SJSA1 (cell line): ENCODE measurements at places on chromosomes 3 and 15. TPM values are rescaled to one million over a fixed set of nuclear protein-coding genes. Genes with fewer than 3 reads are reported as not detected.

DNA sequence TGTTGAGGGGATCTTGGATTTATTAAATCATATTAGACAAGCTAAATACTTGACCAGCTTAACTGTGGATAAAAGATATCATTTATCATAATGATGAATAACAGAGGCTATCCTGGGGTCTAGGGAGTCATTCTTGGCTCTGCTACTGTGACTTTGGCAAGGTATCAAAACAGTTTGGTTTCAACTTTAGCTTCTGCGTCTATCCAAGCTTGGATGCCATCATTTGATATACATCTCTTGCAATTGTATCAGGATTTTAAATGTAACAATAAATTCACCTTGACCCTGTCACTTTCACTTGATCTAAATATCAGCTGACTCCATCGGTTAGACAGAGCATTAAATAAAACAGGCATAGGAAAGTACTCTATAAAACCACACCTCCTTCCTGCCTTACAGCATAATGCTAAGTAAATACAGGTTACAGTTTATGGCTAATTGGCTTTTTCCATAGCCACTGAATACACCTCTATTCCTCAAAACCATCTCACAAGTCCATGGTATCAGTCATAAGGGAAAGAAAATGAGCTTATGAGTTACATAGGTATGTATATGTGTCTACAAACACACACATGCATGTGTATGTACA, 262.9 kb downstream of the CTNNB1 start:
- H3K4me3 ChIP-seq, result no peak overlapping the region
- no peaks in the 10 kb centered on the region for H3K36me3 ChIP-seq
- no peaks in the 10 kb centered on the region for H3K4me1 ChIP-seq

DNA sequence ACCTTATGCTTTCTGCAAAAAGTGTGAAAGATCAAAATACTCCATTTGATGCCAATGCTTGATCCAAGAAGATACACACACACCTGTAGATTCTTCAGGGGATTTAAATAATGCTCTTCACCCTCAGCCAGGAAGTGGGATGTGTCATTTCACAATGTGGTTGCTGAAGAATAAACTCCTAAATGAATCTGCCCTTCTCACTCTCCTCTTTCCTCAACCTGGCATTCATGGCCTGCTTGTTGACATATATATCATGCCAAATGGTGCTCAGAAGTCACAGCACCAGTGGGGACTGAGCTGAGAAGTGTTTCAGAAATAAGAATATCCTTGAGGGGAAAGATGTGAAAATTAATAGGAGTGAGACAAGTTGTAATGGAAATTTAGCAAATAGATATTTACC, 146.6 kb upstream of the ARHGEF26 start:
- no peaks in the 10 kb centered on the region for H3K36me3 ChIP-seq
- peaks cover 4% of the 10 kb centered on the region; the same call in 1 of the 2 replicates for H3K4me1 ChIP-seq
- no peaks in the 10 kb centered on the region for H3K27me3 ChIP-seq
- no peak overlapping the region for H3K4me3 ChIP-seq

IGSF10 gene
- total RNA-seq, result 0.24 TPM in 1 of 2 replicates, not detected in the other

GRCh38 chr15:89385596-89386331, 51.1 kb upstream of the POLG start:
- peak; percentile 71 for DNase-seq
- H3K27me3 ChIP-seq, result peaks cover 37% of the 10 kb centered on the region
- no peak overlapping the region for H3K4me3 ChIP-seq
- H3K27ac ChIP-seq, result no peak overlapping the region
- H3K4me1 ChIP-seq, result peaks cover 4% of the 10 kb centered on the region; the same call in 1 of the 2 replicates

DNA sequence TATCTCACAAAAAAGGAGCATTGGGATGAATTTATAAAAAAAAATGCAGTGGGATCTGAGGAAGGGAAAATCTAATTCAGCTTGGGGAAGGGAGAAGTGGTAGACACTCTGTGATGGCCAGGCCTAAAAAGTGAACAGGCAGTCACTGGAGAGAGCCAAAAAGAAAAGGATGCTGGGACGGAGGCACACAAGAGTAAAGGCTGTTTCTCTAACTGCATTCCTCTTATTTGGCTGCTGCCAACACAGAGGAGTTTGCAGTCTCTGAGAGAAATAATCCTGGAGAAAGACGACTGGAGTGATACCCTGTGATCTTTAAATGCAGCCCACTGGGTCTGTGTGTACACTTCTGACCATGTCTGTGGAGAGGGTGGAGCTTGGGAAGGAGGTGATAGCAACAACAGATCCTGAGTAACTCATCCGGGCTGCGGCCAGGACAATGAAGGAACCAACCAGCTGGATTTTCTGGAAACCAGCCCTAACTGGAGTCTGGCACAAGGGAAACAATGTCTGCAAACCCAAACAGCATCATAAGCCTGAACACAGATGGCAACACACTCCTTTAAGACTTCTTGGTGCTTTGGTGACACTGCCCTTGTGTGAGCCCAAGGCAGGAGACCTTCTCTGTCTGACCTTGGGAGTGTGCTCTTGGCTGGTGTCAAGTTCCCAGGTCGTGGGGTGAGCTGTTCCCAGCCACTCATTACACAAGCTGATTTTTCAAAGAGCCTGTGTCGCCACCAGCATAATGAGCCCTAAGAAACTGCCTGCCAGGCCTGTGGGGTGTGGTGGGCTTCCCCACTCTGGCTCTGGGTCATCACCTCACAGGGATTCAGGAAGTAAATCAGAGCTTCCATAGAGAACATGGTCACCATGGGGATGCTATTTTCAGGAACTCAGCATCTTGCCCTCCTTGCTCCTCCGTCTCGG, 8.0 kb downstream of the FYCO1 start:
- no peaks in the 10 kb centered on the region for H3K27me3 ChIP-seq
- DNase-seq, result no peak
- peak overlapping the region; percentile 3; the same call in 1 of the 2 replicates for H3K27ac ChIP-seq
- peaks cover 50% of the 10 kb centered on the region for H3K4me1 ChIP-seq
- H3K4me3 ChIP-seq, result no peak overlapping the region

HRH1 gene
- total RNA-seq, result 15.9 and 21.9 TPM in 2 replicates

GRCh38 chr15:63255489-63255990, 21.9 kb upstream of the APH1B start:
- no peaks in the 10 kb centered on the region for H3K27me3 ChIP-seq
- no peak for DNase-seq
- no peak overlapping the region for H3K27ac ChIP-seq
- H3K4me3 ChIP-seq, result no peak overlapping the region
- peaks cover 47% of the 10 kb centered on the region for H3K36me3 ChIP-seq

DNA sequence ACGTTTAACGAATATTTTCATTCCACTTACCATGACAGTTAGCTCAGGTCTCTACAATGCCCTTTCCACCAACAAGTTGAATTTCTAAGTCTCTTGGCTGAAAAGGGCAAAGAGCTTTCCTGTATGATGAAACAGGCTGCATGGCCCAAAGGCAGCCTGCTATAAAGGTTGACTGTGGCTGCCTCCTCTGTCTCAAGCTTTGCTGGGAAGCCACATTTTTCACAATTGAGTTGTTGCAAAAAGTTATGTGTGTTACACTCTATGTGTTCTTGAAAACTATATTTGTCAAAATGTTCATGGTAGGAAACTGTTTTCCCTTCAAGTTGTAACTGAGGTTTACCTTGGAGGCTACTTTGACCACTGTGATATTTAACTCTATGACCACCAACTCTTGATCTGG, 49.5 kb downstream of the DZIP1L start:
- no peak overlapping the region for H3K4me3 ChIP-seq
- no peak overlapping the region for H3K27ac ChIP-seq
- H3K36me3 ChIP-seq, result peaks cover 79% of the 10 kb centered on the region
- no peak for DNase-seq
- H3K27me3 ChIP-seq, result no peaks in the 10 kb centered on the region

DNA sequence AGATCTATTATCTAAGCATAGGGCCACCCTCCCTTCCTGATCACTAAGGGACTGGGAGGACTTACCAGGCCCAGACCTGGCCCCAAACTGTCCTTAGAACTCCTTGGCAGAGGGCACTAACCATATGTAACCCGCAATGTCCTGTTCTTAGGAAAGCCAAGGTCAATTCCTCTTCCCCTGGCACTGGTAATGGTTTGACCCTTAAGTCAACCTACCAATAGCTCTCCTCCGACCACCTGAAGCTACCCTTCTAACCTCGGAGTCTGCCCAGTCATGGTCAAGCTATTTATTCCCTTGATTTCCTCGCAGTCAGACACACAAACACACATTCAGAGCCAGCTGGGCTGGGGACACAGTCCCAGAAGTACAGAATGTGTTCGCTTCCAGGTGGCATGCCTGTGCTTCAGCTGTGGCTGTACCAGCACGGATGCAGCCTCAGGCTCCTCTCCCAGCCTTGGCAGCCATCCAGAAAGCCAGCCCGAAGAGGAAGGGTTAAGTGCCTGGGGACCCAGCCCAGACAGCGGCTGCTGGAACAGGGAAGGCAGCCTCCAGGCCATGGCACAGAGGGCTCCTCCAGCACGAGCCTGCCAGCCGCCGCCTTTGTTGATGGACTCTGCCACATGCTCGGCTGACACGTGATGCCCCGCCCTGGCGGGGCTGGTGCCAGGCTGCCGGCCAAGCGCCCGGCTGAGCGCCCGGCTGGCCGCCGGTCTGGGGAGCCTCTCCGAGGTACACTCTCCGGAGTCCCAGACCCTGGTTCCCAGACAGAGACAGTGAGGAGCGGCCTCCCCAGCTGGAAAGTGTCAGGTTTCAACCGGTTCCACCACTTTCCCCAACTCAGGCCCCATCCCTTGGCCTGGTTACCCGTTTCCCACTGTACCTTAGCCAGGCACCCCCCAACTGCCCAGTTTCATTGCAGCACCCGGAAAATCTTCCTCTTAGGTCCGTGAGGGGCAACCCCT, 5.5 kb downstream of the BMF start:
- H3K27me3 ChIP-seq, result no peaks in the 10 kb centered on the region
- peak overlapping the region; percentile 68 for H3K27ac ChIP-seq
- DNase-seq, result peak; percentile 82

SPINK8 gene
- not detected in 2 replicates for total RNA-seq

GRCh38 chr3:183506674-183507320, 48.7 kb downstream of the KLHL6 start:
- H3K4me1 ChIP-seq, result no peaks in the 10 kb centered on the region
- H3K36me3 ChIP-seq, result no peaks in the 10 kb centered on the region
- DNase-seq, result no peak
- H3K27me3 ChIP-seq, result no peaks in the 10 kb centered on the region; the same call in 1 of the 2 replicates

PAK6 gene
- total RNA-seq, result 0.05 and 0.09 TPM in 2 replicates

GRCh38 chr15:46416544-46416943, 781.7 kb downstream of the SQOR start:
- H3K27ac ChIP-seq, result no peak overlapping the region
- DNase-seq, result no peak
- H3K27me3 ChIP-seq, result no peaks in the 10 kb centered on the region; the same call in 1 of the 2 replicates

LIPH gene
- total RNA-seq, result 0.34 TPM in 1 of 2 replicates, not detected in the other

- peak overlapping the region; percentile 82 for H3K4me3 ChIP-seq
- DNase-seq, result peak; percentile 25
- no peaks in the 10 kb centered on the region for H3K4me1 ChIP-seq
- H3K36me3 ChIP-seq, result peaks cover 48% of the 10 kb centered on the region
- H3K27ac ChIP-seq, result peak overlapping the region; percentile 92
Observed at GRCh38 chr3:88057630-88058305, 1.0 kb downstream of the CGGBP1 start.

GRIP2 gene
- total RNA-seq, result 4.0 and 5.3 TPM in 2 replicates

DNA sequence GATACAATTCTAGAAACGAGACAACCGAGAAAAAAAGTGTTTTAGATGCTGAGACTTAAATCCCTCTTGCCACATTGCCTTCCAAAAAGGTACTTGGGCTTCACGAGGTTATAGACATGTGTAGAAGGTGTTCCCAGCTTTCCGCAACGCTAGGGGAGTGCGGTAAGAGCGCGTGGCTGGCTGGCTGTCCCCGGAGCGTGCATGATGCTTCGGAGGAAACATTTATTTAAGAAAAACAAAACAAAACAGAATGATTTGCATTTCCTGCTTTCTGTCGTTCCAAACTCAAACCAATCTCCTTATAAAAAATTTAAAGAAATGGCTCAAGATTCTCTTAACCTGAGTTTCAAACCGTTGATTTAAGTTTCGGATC, 841 bp downstream of the SLC6A20 start:
- H3K4me3 ChIP-seq, result no peak overlapping the region
- H3K27ac ChIP-seq, result no peak overlapping the region
- H3K36me3 ChIP-seq, result no peaks in the 10 kb centered on the region
- peaks cover 9% of the 10 kb centered on the region for H3K4me1 ChIP-seq
- peaks cover 48% of the 10 kb centered on the region for H3K27me3 ChIP-seq

GRCh38 chr3:197586181-197586580, 30.4 kb upstream of the BDH1 start:
- no peaks in the 10 kb centered on the region for H3K36me3 ChIP-seq
- H3K4me1 ChIP-seq, result peaks cover 5% of the 10 kb centered on the region
- H3K27ac ChIP-seq, result no peak overlapping the region
- no peaks in the 10 kb centered on the region for H3K27me3 ChIP-seq
- H3K4me3 ChIP-seq, result no peak overlapping the region

DNA sequence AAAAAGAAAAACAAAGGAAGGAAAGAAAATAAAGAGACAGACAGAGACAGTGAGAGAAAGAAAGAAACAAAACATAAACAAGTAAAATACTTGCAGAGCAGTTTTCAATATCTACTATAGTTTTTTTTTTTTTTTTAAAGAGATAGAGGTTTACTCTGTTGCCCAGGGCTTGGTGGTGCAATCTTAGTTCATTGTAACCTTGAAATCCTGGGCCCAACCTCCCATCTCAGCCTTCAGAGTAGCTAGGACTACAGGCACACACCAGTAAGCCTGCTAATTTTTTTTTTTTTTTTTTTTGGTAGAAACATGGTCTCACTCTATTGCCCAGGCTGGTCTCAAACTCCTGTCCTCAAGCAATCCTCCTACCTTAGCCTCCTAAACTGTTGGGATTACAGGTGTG, 23.1 kb downstream of the CLASP2 start:
- H3K27me3 ChIP-seq, result no peaks in the 10 kb centered on the region
- no peak overlapping the region for H3K4me3 ChIP-seq
- H3K36me3 ChIP-seq, result no peaks in the 10 kb centered on the region; the same call in none of the 2 replicates
- no peaks in the 10 kb centered on the region for H3K4me1 ChIP-seq

GRCh38 chr3:130711565-130712324, 34.9 kb downstream of the PIK3R4 start:
- H3K36me3 ChIP-seq, result peaks cover 31% of the 10 kb centered on the region
- H3K4me3 ChIP-seq, result no peak overlapping the region
- no peak overlapping the region for H3K27ac ChIP-seq
- H3K27me3 ChIP-seq, result no peaks in the 10 kb centered on the region

- H3K27me3 ChIP-seq, result peaks cover 87% of the 10 kb centered on the region
- DNase-seq, result peak; percentile 89
Observed at GRCh38 chr15:74127255-74127953, 3.0 kb upstream of the ISLR2 start.

CPLX3 gene
- 0.13 TPM in 1 of 2 replicates, not detected in the other for total RNA-seq

- peaks cover 33% of the 10 kb centered on the region for H3K4me1 ChIP-seq
- DNase-seq, result peak; percentile 58
- H3K4me3 ChIP-seq, result no peak overlapping the region
Observed at GRCh38 chr15:40999190-40999589, 45.9 kb downstream of the CHAC1 start.

RLBP1 gene
- 0.16 TPM in 1 of 2 replicates, not detected in the other for total RNA-seq

DNA sequence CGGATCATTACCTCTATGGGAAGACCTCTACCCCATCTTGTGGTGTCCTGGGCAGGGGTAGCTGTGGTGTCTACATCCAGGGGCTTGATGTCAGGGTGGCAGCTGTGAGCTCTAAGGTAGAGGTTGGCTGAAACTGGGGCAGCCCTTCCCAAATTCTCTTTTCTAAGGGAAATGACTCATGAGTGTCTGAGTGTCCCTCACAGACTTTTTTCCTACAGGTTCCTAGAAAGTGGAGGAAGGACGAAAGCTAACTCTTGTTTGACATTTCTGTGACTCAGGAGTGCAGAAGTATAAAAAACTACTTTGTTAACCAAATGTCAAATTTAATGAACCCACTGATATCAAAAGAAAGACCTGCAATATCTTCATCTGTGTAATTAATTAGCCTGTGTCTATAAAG, 481.5 kb downstream of the PDCD6IP start:
- H3K4me1 ChIP-seq, result no peaks in the 10 kb centered on the region
- no peaks in the 10 kb centered on the region for H3K27me3 ChIP-seq
- no peak overlapping the region for H3K4me3 ChIP-seq
- H3K36me3 ChIP-seq, result no peaks in the 10 kb centered on the region

GRCh38 chr3:137669519-137670060, 94.5 kb upstream of the SOX14 start:
- DNase-seq, result no peak
- H3K4me3 ChIP-seq, result no peak overlapping the region
- H3K36me3 ChIP-seq, result no peaks in the 10 kb centered on the region

ACTC1 gene
- total RNA-seq, result 1.4 and 5.8 TPM in 2 replicates
